ENCODE measurements at places on chromosomes 4 and X. TPM values are rescaled to one million over a fixed set of nuclear protein-coding genes. Genes with fewer than 3 reads are reported as not detected.

DNA sequence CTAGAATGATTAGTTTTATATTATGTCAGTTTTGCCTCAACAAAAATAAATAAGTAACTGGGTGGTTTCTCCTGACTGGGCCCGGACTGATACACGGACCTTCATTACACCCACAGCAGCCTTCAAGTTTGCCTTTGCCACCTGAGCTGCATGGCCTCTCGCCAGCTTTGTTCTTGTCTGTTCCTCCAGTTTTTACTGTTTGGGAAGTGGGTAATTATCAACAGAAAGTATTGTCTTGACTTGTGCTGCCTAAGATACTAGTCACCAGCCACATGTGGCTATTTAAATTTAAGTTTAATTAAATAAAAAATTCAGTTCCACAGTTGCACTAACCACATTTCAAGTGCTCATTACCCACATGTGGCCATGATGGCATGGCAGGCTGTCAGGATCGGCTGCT is 74.7 kb upstream of the INTU start:
- H3K27me3 ChIP-seq = no peaks in the 10 kb centered on the region
- H3K27ac ChIP-seq = no peak overlapping the region
- H3K36me3 ChIP-seq = no peaks in the 10 kb centered on the region
- no peaks in the 10 kb centered on the region for H3K4me1 ChIP-seq
- no peak for DNase-seq
- no peak overlapping the region for H3K4me3 ChIP-seq

GRCh38 chr4:6767386-6767747 is 15.2 kb upstream of the KIAA0232 start:
- no peaks in the 10 kb centered on the region for H3K36me3 ChIP-seq
- no peaks in the 10 kb centered on the region for H3K27me3 ChIP-seq
- no peak for DNase-seq
- no peak overlapping the region for H3K27ac ChIP-seq
- H3K4me1 ChIP-seq = peaks cover 21% of the 10 kb centered on the region

RAB41 gene
- not detected for total RNA-seq

DNA sequence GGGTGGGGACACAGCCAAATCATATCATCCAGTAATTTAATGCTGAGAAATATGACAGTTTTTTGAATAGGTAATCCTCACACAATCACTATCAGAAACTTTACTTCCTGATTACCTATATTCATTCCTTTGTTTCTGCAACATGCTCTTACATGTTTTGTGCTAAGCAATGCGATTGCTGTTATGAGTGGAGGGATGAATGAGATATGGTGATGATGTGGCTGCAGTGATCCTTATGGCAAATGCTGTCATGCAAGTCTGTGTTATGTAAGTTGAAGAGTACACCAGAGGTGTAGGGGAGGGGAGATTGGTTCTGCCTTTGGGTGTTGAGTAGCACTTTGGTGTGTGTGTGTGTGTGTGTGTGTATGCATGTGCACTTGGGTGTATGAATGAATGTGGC is 14.6 kb downstream of the HERC3 start:
- no peak overlapping the region for H3K4me3 ChIP-seq
- peaks cover 49% of the 10 kb centered on the region for H3K4me1 ChIP-seq
- no peak for DNase-seq
- H3K27me3 ChIP-seq = no peaks in the 10 kb centered on the region
- no peak overlapping the region for H3K27ac ChIP-seq

- DNase-seq = no peak
- H3K36me3 ChIP-seq = no peaks in the 10 kb centered on the region
- no peak overlapping the region for H3K27ac ChIP-seq
- H3K4me1 ChIP-seq = peaks cover 8% of the 10 kb centered on the region
Measured at GRCh38 chr4:27318740-27319139, 458.1 kb downstream of the STIM2 start.

DNA sequence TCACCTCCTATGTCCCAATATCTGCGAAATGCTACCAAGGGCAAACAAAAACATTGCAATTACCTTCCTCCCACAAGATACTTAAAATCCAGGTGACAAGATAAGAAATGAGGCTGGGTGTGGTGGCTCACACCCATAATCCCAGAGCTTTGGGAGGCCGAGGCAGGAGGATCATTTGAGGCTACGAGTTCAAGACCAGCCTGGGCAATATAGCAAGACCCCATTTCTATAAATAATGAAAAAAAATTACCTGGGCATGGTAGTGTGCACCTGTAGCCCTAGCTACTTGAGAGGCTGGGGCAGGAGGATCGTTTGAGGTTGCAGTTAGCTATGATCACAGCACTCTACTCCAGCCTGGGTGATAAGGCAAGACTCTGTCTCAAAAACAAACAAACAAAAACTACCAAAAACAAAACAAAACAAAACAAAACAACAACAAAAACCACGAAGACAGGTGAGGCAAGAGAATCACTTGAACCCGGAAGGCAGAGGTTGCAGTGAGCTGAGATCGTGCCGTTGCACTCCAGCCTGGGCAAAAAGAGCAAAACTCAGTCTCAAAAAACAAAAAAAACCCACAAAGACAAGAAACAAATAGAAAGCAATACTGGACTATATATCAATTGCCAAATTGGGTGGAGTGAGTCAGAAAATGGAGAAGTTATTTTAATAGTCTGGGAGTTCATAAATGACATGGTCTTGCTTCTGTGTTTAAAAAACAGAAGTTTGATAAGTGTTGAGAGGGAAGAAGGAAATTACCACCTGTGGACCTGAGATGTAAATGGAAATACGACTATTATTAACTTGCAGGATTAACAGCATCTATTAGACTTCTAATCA is 176.5 kb downstream of the FBXW7 start:
- H3K27ac ChIP-seq = no peak overlapping the region
- H3K4me1 ChIP-seq = peaks cover 54% of the 10 kb centered on the region
- H3K27me3 ChIP-seq = no peaks in the 10 kb centered on the region

DNA sequence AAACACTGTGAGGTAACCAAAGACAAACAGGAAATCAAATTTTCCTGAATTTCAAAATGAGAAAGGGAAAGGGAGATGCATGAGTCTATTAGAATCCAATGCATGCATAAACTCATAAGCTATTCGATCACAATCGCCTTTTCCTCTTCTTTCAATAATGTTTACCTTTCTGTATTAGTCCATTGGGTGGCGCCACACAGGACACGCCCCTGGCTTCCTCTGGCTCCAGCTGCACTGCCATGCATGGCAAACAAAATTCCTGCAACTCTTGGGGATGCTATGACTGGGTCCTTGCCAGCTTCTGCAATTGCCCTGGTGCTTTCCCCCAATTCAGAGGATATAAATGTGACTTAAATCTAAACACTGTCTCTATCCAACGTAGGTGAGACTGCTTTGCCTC is 424.5 kb upstream of the PCDH7 start:
- no peaks in the 10 kb centered on the region for H3K36me3 ChIP-seq
- H3K4me1 ChIP-seq = no peaks in the 10 kb centered on the region
- DNase-seq = no peak
- no peak overlapping the region for H3K4me3 ChIP-seq

DNA sequence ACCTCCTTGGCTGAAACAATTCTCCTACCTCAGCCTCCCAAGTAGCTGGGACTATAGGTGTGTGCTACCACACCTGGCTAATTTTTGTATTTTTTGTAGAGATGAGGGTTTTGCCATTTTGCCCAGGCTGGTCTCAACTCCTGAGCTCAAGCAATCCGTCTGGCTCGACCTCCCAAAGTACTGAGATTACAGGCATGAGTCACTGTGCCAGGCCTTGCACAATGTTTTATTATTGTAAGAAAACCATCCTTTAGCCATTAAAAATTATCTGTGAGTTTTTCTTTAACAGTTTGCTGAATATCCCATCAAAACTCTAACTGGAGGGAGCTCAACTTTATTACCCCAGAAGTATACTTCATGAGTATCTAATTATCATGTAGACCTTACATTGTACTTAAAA is 900.3 kb downstream of the PCDH7 start:
- H3K27me3 ChIP-seq = no peaks in the 10 kb centered on the region
- no peak overlapping the region for H3K4me3 ChIP-seq
- H3K36me3 ChIP-seq = no peaks in the 10 kb centered on the region
- no peaks in the 10 kb centered on the region for H3K4me1 ChIP-seq
- no peak for DNase-seq

GRCh38 chrX:31706466-31706865 is 634.6 kb upstream of the FTHL17 start:
- no peak overlapping the region for H3K27ac ChIP-seq
- no peaks in the 10 kb centered on the region for H3K27me3 ChIP-seq
- H3K4me3 ChIP-seq = no peak overlapping the region
- H3K36me3 ChIP-seq = no peaks in the 10 kb centered on the region

DNA sequence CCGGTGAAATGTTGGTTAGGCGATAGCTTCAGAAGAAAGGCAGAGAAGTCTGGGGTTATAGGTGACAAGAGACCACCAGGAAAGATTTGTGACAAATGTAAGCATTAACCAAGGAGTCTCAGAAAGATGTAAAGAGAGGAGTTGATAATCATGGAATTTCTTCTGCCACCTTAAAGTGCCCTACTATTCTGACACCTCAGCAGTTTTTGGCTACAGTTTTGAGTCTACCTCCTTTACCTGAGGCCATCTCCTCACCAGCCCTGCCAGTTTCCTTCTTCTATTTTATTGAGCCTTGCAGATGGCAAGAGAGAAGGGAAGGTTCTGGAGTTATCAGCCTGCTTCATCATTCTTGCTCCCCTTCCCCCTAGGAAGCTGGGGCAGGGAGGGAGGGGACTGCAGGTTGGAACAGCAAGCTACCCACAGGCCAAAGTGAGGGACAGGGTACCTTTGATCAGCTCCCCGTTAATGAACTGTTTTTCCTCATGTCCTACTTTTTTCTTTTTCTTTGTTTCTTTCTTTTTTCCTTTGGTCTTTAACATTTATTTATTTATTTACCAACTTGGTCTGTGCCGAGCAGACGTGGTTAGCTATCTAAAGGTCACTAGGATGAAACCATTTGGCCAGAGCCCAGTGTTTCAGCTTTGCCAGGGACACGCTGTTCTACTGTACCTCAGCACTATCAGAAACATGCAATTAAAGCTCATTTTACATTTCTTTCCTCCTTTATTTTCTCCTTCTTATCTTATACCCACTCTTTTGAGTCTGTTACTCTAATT is 438.7 kb upstream of the AR start:
- no peaks in the 10 kb centered on the region for H3K36me3 ChIP-seq
- H3K4me1 ChIP-seq = no peaks in the 10 kb centered on the region
- H3K27ac ChIP-seq = no peak overlapping the region
- DNase-seq = no peak

DNA sequence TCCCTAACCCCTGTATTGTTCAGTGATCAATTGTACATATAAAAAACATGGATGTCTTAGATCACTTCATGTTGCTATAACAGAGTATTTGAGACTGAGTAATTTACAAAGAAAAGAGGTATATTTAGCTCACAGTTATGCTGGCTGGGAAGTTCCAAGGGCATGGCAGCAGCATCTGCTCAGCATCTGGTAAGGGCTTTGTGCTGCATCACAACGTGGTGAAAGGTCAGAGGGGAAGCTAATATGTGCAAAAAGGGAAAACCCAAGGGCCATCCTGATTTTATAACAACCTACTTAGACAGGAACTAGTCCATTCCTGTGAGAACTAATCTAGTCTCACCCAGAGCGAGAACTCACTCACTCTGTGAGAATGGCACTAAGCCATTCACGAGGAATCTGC is 128.2 kb upstream of the OTUD4 start:
- H3K4me1 ChIP-seq = no peaks in the 10 kb centered on the region
- no peaks in the 10 kb centered on the region for H3K27me3 ChIP-seq
- no peak overlapping the region for H3K4me3 ChIP-seq
- H3K36me3 ChIP-seq = no peaks in the 10 kb centered on the region

DNA sequence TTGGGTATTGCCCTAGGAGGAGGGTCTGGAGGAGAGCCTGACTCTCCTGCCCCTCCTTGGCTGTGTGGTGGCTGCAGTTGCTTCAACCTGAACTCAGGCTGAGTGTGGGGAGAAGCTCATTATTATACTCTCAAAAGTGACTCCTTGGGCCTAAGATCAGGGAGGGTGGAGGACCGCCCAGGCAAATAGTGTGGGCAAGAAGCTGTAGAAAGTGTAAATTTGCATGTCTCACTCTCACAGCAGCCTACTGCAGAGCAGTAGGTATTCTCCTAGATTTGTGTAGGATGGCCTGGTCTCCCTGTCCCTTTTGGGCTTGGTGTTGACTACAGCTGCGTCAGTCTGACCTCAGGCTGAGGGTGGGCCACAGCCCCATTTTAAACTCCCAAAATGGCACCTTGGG is 156.1 kb downstream of the ZNF330 start:
- no peak for DNase-seq
- H3K4me1 ChIP-seq = no peaks in the 10 kb centered on the region
- no peaks in the 10 kb centered on the region for H3K27me3 ChIP-seq
- H3K36me3 ChIP-seq = no peaks in the 10 kb centered on the region

- peak overlapping the region; percentile 64 for H3K4me3 ChIP-seq
- no peaks in the 10 kb centered on the region for H3K36me3 ChIP-seq
- no peaks in the 10 kb centered on the region for H3K27me3 ChIP-seq
- H3K27ac ChIP-seq = peak overlapping the region; percentile 82
Measured at GRCh38 chrX:101347859-101348451, 587 bp downstream of the TIMM8A start.

GRCh38 chrX:97260679-97261078 is 377.0 kb downstream of the RPA4 start:
- H3K27ac ChIP-seq = no peak overlapping the region
- DNase-seq = no peak
- no peaks in the 10 kb centered on the region for H3K36me3 ChIP-seq
- no peaks in the 10 kb centered on the region for H3K4me1 ChIP-seq
- H3K4me3 ChIP-seq = no peak overlapping the region
- no peaks in the 10 kb centered on the region for H3K27me3 ChIP-seq

GRCh38 chr4:145482209-145483037 is 770 bp downstream of the SMAD1 start:
- peak overlapping the region; percentile 96 for H3K4me3 ChIP-seq
- H3K36me3 ChIP-seq = no peaks in the 10 kb centered on the region
- peak overlapping the region; percentile 99 for H3K27ac ChIP-seq

DNA sequence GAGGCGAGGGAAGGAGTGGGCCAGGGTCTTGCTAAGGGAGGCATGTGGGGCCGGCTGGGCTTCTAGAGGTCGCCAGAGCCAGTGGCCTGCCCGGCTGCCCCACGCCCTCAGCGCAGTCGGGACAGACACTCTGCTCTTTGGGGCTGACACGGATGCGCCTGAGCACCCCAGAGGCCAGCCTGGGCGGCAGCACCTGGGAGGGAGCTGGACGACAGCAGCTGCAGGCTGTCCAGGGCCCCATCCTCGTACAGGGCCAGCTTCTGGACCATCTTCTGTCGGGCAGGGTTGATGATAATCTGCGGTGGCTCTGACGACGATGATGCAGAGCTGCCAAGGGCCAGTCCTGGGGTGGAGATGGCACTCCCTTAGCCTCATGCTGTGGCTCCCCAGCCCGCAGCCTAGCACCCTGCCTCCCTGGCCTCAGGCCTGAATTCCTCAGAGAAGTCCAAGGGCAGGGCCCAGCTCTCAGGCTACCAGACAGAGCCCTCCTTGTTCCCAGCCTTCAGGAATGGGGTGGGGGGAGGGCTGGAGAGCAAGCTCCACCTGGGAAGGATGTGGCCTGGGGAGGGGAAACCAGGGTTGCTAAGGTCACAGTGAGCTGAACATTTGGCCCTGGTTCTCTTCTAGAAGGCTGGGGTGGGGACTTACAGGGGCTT is 7.2 kb downstream of the IRAK1 start:
- H3K27me3 ChIP-seq = no peaks in the 10 kb centered on the region
- H3K4me3 ChIP-seq = no peak overlapping the region
- H3K4me1 ChIP-seq = peaks cover 7% of the 10 kb centered on the region
- peak overlapping the region; percentile 27 for H3K27ac ChIP-seq
- H3K36me3 ChIP-seq = peaks cover 40% of the 10 kb centered on the region

GRCh38 chr4:119046263-119046662 is 89.4 kb upstream of the MYOZ2 start:
- no peaks in the 10 kb centered on the region for H3K27me3 ChIP-seq
- DNase-seq = no peak
- peaks cover 77% of the 10 kb centered on the region for H3K4me1 ChIP-seq
- peak overlapping the region; percentile 71 for H3K27ac ChIP-seq

GRCh38 chr4:13328591-13328990 is 155.5 kb downstream of the RAB28 start:
- no peaks in the 10 kb centered on the region for H3K27me3 ChIP-seq
- no peak for DNase-seq
- no peaks in the 10 kb centered on the region for H3K4me1 ChIP-seq
